ENCODE measurements at places on chromosomes 12 and 14. TPM values are rescaled to one million over a fixed set of nuclear protein-coding genes. Genes with fewer than 3 reads are reported as not detected.

The DPPA3 gene
- not detected for polyA plus RNA-seq

GRCh38 chr12:100579844-100580243, 6.4 kb downstream of the GAS2L3 start:
- no peak for DNase-seq

DNA sequence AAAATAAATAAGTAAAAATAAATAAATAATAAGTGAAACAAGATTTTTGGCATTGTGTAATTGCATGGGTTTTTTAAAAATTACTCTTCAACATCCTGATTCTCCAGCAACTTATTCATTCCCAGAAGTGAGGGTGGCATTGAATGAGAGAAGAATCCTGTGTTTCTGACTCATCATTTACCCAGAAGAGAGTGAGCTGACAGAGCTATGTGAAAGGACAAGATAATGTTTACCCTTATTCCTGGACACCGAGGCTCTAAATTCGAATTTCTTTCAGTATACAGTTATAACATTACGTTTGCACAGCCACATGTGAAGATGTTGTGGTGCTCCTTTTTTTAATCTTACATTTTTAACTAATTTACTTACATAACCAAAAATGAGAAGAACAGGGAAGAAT, 36.4 kb downstream of the BBS10 start:
- DNase-seq, result no peak

DNA sequence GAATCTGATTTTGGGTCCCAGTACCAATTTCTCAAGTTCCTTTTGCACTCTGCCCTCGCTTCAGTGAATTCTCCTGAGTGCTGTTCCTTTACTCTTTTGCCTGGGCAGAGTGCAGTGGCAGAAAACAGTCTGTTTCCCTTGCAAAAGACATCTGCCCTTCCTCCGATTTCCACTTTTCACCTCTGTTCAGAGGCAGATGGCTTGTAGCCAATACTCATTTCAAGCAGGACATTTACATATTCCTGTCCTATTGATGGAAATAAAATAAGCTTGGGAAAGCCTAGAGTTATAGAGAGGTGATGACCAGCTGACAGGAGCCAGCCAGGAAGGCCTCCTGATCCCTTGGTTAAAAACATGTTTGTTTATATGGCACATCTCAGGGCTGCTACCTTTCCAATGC, 111.0 kb downstream of the SLC8A3 start:
- no peak for DNase-seq

DNA sequence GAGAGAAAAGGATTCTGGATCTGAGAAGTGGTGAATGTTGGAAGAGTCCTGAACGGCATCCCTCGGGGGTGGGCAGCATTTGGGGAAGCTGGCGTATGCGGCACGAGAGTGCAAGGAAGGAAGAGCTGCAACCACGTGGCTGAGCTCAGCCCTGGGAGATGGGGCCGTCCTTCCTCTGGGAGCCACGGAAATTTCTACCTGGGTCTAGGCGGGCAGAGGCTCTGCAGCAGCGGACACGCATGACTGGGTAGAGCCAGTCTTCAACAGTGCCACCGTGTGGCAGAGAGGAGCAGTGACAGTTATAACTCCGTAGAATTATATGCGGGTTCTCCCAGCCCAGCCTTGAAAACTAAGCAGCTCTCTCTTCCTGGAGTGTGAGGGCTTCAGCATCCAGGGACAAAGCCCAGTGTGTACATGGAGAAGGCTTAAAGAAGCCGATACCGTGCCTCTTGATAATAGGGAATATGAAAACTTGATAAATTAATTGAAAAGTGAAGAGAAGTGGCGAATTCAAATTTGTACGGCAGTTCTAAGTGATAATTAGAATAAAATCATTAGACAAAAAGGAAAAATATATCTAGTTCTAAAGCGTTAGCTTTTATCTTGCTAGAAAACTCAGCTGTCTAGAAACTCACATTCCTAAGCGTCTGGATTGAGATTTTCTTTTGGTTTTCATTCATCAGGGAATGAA, 82.9 kb upstream of the STXBP6 start:
- peak; percentile 58 for DNase-seq

GRCh38 chr12:131607658-131608447, 103.0 kb upstream of the SFSWAP start:
- DNase-seq, result no peak

DNA sequence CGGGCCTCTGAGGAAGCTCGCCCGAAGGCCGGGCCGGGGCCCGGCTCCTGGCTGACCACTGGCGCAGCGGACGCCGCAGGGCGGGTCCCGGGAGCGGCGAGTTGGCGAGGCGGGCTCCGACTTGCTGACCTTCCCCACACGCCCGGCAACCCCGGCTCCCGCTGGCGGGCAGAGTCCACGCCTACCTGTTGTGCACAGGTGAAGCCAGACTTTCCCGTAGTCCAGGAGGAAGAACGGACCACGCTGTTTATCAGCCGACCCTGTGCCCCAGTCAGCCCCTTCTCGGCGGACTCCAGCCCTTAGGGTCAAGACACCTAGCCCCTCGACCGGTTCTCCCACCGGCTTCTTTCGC, 407 bp downstream of the HEATR5A start:
- no peak for DNase-seq

The NFE2 gene
- polyA plus RNA-seq, result 2.4 TPM

- no peak for DNase-seq
These were observed 257.1 kb downstream of the PHLDA1 start for GRCh38 chr12:75774261-75775052.

- no peak for DNase-seq
These were observed 61.7 kb downstream of the PPP1R12A start for GRCh38 chr12:79873201-79873600.

The LRRC43 gene
- 8.7 TPM for polyA plus RNA-seq

The AMHR2 gene
- polyA plus RNA-seq, result 0.27 TPM

The MYF6 gene
- 0.20 TPM for polyA plus RNA-seq

DNA sequence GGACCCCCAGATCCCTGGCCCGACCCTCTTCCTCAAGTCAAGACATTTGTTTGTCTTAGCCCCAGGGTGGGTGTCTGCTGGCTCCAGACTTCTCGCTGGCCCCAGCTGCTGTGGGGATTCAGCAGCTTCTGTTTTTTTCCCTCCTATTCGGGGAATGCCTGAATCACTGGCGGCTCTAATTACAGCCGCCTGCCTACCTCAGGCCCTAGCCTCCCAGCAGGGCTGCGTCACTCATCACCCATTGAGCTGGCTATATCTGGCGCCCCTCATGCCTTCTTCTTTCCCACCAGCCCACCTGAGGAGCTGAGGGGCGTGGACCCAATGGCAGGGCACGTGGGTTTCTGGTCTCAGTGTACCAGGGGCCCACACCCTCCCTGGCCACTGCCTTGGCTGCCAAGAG, 10.1 kb downstream of the KRT80 start:
- no peak for DNase-seq

GRCh38 chr14:29752221-29752923, 175.3 kb downstream of the PRKD1 start:
- no peak for DNase-seq

DNA sequence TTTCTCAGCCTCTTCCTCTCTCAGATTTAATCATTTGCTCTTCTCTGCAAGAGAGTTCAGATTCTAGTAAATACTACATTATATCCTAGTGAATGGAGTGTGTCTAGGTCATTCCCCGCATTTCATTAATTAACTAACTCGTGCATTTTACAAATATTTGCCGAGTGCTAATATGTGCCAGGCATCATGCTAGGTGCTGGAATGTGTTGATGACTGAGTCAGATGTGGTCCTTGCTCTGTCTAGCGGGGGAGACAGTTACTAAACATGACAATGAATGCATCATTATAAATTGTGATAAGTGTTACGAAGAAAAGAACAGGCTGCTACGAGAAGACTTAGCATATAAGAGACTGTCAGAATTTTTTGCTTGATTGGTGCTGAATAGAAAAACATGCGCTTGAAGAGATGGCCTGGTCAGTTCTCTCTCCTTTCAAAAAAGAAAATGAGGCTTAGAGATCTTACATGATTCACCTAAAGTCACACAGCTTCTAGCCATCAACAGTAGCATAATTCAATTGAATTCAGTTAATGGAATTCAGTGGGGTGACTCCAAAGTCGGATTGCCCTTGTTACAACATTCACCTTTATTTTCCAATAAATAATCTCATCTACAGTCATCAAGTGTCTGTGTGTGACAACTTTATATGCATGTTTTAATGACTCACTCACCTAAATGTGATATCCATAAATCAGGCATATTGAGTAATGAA, 48.7 kb upstream of the MAX start:
- no peak for DNase-seq

- no peak for DNase-seq
These were observed 705.1 kb downstream of the MED13L start for GRCh38 chr12:115572440-115572839.

The PNN gene
- polyA plus RNA-seq, result 170 TPM

The SLC6A15 gene
- 0.61 TPM for polyA plus RNA-seq

DNA sequence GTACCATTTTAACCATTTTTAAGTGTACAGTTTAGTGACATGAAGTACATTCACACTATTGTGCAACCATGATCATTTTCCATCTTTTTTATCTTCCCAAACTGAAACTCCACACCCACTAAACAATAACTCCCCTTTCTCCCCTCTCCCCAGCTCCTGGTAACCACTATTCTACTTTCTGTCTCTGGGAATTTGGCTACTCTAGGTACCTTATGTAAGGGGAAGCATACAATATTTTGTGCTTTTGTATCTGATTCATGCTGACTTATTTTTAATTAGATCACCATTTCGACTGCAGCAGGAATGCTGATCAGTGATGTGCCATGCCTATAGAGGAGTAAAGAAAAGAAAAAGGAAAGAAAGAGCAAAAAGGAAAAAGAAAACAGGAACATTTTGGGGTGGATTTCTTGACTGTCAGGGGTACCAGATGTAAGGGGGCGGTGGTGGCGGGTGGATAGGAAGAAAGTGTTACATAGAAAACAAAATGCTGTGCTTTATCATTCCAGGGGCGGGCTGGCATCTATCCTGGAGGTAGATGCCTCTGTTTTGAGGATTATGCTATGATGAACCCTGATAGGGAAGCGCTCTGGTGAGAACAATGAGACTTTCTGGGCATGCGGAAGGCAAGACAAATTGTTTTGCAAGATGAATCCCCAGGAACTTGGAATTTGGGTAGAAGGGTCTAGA, 45.2 kb upstream of the CTDSP2 start:
- no peak for DNase-seq

GRCh38 chr14:100965296-100965695, 61.8 kb upstream of the RTL1 start:
- no peak for DNase-seq

GRCh38 chr14:65832431-65833266, 420.1 kb downstream of the FUT8 start:
- DNase-seq, result peak; percentile 31

DNA sequence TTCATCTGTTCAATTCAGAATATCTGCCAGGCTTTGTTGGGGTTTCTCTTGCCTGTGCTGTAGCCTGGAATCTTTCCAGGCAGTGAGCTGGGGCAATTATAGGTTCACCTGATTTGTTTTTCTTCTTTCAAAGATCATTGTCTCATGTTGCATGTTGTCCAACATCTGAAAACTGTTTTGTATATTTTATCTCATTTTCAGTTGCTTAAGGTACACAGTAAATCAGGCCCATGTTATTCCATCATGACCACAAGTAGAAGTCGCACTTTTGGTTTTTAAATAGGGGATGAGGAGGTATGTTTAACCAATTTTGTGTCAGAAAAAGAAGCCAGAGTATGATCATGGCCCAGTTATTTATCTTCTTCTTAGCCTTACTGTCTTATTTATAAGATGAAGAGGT, 24.9 kb upstream of the FUT8 start:
- DNase-seq, result no peak

- no peak for DNase-seq
These were observed 12.6 kb downstream of the RASSF9 start for GRCh38 chr12:85823436-85824180.

The SCN8A gene
- 2.6 TPM for polyA plus RNA-seq

The RIMBP2 gene
- 16.2 TPM for polyA plus RNA-seq

The CLBA1 gene
- polyA plus RNA-seq, result 19.6 TPM

DNA sequence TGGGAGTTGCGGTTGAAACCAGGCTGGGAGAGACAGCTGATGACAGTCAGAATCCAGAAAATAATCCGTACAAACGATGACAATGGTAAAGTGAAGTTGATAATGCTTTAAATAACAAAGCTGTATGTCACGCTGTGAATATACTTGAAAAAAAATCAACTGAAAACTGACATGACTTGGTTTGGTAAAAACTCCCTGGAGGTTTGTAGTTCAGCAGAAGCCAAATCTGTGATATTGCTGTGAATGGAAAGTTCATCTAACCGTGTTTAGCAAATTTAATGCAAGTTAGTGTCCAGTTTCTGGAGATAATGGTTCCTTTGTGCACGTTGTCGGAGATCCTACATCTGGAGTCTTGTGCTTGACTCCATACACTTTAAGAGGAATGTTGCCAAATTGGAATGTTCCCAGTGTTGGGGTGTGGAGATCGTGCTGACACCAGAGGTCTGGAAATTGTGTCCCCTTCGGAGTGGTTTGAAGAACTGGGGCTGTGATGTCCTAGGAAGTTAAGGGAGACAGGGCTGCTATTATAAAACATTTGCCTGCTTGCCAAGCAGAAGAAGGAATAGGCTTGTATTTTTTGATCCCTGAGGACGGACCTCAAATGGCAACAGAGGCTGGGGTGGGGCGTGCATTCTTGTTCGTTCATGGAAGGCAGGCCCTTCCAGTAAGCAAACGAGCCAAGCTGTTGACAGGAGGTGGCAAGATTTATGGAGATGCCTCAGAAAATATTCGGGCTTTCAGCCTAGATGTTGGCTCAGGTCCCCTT, 30.6 kb downstream of the PPFIBP1 start:
- peak; percentile 71 for DNase-seq

GRCh38 chr14:69816216-69816615, 19.2 kb upstream of the SLC10A1 start:
- no peak for DNase-seq

The BEGAIN gene
- polyA plus RNA-seq, result 2.3 TPM

- no peak for DNase-seq
These were observed 85.1 kb downstream of the ATP23 start for GRCh38 chr12:58026426-58026825.

Data from renal pelvis (tissue), 12 donors.